Endodermal cell (in vitro differentiated cells): ENCODE measurements at places on chromosomes 2 and 18. TPM values are rescaled to one million over a fixed set of nuclear protein-coding genes. Genes with fewer than 3 reads are reported as not detected.
A peak's percentile ranks its signal among the peaks of the same experiment; 100 is the strongest.

- DNase-seq = peak; percentile 55
Observed at GRCh38 chr2:21633466-21633865, 509.7 kb downstream of the TDRD15 start.

DNA sequence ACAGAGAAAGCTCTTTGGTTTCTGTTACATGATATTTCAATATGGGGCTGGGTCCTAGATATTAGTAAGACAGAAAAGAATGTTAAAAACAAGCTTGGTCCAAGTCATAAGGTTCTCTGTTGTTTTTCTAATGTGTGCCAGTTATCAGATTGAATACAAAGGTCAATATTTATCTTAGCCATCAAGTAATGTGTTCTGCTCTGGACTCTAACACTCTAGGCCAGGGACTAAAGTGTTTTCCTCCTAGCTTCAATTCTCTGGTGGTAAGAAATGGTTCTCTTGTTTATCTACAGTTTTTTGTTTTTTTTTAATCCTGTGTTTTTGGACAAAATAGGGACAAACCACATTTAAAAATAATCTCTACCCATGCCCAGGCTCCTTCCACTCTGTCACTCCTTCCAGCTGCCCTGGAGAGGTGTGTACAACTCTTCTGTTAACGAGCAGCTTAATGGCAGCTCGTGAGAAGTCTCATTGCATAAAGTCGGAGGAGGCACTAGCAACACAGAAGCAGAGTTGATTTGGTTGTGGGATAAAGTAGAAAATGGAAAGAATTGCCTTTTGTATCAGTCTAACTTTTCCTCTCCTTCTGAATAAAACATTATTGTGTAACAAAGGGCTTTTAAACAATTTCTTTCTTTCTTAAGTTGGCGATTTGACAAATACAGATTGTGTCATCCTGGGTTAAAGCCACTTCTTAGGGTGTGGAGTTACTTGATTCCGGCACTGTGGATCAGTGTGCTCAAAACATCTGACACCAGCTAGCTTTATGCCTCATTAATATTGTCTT lies 8.0 kb upstream of the SESTD1 start:
- no peak for DNase-seq

- no peak for DNase-seq
Observed at GRCh38 chr2:88248280-88248828, 78.2 kb downstream of the THNSL2 start.

DNA sequence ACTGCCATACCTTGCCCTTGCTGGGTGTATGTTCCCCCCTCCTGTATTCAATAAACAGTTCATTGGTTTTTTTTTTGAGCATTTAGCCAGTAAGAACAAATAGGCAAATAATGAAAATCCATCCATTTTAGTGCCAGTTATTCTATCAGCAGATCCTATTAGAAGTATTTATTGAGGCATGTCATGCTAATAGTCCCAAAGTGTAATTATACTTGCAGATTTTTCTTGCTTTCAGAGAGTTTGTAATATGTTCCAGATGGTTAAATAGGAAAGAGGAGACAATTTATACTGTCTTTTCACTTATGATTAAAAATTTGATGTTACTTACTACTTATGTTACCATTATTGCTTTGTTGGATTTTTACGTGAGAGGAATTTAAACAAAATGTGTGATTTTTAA lies 127.6 kb downstream of the NCOA1 start:
- DNase-seq = no peak

DNA sequence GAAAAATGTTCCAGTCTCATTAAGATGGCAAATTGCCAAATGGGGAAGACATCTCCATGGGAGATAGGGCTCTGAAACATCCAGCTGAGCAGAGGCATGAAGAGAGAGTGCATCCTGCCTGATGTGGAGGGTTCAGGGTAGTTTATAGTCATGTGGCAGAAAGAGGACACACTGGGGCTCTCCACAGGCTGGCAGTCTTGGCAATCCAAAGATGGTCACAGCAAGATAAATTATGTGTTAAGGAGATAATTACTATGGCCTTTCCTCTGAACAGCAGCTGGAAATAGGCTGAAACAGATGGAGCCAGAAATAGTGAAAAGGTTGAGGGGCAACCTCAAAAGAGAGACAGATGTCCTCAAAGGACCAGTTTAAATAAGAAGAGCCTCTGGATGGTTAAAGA lies 97.2 kb downstream of the DCC start:
- no peak for DNase-seq

GRCh38 chr18:67400502-67401117 lies 115.9 kb downstream of the DSEL start:
- DNase-seq = no peak

GRCh38 chr2:160062292-160063005 lies at the start of gene PLA2R1:
Gene PLA2R1, minus strand, starts transcription at chr2:160062615. Its CDS starts 212 bp downstream, at chr2:160062403.
- DNase-seq = peak; percentile 90

DNA sequence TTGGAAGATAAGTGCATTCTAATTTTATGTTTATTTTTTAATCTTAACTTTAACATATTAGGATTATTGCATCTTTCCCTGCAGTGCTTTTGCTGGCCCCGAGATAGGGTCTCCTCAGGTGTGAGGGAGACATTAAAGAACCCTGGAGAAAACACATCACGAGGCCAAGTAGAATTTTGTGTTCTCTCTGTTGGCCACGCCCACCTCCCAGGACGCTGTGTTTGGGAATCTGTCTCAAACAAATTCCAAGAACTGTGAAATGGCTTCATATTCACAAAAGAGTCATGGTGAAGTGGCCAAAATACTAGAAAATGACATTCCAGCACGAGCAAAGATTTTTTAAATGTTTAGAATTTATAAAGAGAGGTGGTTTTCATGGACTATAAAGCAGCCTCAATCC lies 27.3 kb downstream of the RNF144A start:
- no peak for DNase-seq

DNA sequence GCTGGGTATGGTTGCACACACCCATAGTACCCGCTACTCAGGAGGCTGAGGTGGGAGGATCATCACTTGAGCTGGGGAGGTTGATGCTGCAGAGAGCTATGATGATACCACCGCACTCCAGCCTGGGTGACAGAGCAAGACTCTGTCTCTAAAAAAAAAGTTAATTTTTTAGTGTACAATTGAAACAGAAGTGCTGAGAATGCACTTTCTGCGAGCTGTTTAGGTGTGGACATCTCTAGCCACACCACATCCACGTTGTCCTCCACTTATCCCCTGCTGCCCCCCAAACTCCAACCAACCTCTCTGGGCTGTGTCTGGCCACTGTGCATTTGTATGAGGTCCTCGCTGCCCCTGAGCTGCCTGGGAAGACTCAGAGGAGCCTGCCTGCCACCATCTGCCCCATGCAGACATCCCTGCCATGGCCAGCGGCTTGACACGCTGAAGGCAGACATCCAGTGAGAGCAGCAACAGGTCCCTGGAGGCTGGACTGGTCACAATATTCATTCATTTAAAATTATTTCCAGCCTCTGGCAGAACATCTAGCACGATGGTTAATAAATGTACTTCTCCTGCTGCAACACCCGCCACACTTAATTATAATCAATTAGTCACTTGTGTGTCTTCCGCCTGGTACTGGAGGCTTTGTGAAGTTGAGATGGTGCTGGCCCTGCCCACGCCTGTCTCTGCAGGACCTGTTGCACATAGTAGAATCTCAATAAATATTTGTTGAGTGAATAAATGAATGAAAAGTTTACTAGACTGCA lies 3.7 kb upstream of the AFF3 start:
- no peak for DNase-seq

DNA sequence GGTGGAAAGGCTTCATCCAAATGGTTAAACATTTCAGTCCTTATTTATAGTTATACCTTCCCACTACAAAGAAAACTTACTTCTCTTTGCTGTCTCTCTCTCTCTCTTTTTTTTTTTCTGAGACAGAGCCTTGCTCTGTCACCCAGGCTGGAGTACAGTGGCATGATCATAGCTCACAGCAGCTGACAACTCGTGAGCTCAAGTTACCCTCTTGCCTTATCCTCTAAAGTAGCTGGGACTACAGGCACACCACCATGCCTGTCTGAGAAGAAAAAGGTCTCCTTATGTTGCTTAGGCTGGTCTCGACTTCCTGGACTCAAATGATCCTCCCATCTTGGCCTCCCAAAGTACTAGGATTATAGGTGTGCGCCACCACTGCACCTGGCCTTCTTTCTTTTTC lies 32.3 kb upstream of the OLA1 start:
- no peak for DNase-seq

DNA sequence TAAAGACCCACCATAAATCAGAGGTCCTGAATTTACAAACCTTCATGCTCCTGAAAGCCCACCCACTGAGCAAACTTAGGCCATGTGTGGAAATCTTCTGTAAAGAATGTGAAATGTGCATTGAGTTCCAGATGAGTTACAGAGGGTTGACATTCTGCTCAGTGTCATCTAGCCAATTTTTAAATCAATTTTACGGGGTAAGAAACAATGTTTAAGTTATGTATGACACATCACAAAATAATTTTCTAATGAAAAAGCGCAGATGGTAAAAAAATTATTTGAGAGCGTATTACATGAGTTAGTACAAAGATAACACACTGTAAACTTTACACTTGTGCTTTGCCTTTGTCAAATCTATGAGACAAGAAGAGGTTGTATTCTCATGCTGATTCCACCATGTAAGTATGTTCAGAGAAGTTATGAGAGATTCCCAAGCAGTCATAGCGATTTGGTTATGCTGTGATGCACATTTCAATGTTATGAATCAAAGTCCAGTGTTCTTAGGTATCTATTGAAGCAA lies 446.3 kb downstream of the ADCYAP1 start:
- DNase-seq = no peak

DNA sequence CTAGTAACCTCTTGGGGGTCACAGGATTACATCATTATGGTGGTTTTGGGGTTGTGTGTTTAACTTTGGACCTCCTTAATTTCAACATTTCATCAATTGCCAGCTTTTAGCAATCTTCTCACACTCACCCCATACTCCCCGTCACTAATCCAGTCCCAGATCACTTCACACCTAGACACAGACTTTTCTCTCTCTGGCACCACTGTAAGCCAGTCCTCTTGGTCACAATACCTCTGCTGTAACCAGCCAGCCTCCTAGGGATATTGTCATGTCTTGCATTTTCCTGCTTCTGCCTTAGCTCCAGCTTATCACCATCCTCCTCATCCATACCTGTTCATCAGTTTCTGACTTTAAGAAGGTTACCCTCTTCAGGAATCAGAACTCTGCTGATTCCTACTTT lies 1.6 kb upstream of the STK17B start:
- no peak for DNase-seq

GRCh38 chr18:7923105-7923504 lies 356.0 kb downstream of the PTPRM start:
- peak; percentile 65 for DNase-seq

DNA sequence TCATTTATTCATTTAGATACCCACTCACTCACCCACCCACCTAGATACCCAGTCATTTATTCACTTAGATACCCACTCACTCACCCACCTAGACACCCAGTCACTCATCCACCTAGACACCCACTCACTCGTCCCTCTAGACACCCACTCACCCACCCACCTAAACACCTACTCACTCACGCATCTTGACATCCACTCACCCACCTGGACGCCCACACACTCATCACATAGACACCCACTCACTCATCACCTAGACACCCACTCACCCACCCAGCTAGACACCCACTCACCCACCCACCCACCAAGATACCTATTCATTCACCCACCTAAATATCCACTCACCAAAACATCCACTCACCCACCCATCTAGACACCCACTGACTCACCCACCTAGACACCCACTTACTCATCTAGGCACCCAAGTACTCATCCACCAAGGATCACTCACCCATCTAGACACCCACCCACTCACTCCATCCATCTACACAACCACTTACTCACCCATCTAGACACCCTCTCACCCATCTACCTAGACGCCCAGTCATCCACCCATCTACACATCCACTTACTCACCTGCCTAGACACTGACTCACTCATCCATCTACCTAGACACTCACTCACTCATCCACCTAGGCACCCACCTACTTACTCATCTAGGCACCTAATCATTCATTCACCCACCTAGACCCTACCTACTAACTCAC lies 723.7 kb upstream of the RAB6C start:
- no peak for DNase-seq

DNA sequence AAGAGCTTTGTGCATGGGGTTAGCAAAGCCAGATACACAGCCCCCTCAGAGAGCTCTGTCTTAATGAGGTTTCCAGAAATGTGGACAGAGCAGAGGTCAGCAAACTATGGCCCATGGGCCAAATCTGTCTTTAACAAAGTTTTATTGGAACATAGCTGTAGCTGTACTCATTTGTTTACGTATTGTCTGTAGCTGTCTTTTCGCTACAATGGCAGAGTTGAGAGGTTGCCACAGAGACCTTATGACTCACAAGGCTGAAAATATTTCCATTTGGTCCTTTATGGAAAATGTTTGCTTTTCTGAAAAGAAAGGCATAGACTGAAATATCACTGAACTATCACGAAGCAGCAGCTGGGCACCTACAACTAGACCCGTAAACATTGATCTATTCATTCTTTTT lies 841.8 kb downstream of the SLC4A3 start:
- no peak for DNase-seq

GRCh38 chr2:116467243-116467642 lies 1347.2 kb upstream of the DDX18 start:
- no peak for DNase-seq

- no peak for DNase-seq
Observed at GRCh38 chr18:41999751-42000150, 44.7 kb downstream of the PIK3C3 start.

- DNase-seq = no peak
Observed at GRCh38 chr2:218043701-218044109, 25.3 kb upstream of the RUFY4 start.

GRCh38 chr2:241035142-241035817 lies 36.9 kb downstream of the SNED1 start:
- peak; percentile 77 for DNase-seq

GRCh38 chr18:68779169-68779568 lies 18.7 kb upstream of the CCDC102B start:
- no peak for DNase-seq

DNA sequence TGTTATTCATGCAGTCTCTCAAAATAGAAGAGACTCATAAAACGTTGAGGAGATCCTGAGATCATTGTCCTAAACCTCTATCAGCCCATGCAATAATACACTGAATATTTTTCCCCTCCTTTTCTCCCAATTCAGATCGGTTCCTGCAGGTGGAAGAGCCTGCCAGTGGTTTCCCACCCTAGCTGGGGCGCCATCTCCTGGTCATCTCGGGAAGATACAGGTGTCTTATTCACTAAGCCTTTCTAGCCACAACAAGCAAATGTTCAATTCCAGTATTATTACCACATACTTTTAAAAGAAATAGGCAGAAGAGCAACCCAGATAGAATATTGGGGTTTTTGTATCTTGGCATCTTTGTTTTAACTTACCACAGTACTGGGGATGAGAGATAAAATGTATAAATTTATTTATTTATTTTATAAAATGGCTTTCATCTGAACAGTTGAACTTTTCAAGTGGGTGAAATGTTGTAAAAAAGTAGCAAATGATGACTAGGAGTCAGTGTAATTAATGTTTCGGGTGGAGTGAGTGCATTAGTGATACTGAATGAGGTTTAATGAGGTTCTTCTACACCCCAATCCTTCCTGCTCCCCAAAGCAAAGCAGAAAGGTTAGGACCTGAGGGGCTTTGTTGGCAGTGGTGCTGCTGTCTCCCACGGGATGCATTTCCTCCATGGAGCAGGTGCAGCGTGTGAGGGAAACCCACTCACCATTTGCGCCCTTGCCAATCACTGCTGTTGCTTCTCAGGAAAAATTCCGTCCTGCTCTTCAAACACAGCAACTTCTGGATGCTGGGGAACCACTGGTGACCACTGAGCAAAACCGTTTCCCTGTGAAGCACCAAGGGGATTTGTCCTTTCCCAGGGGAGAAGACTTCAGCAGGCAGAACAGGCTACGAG lies 147.1 kb upstream of the FHL2 start:
- DNase-seq = peak; percentile 89

GGCX gene
- 57.4 to 77.8 TPM (median 74.5 TPM) in 3 replicates for total RNA-seq

MDH1B gene
- total RNA-seq = 1.6 and 2.9 TPM in 2 replicates

TLX2 gene
- 0.27 to 0.53 TPM in 2 of 3 replicates, not detected in the other for total RNA-seq

XRCC5 gene
- total RNA-seq = 384 to 608 TPM (median 492 TPM) in 3 replicates

NRP2 gene
- total RNA-seq = 69.7 to 313 TPM (median 76.9 TPM) in 3 replicates

DSG1 gene
- total RNA-seq = not detected in 3 replicates
